NCI-H69 (cell line): ENCODE measurements at places on chromosomes 12 and 14.
A peak's percentile ranks its signal among the peaks of the same experiment; 100 is the strongest.

GRCh38 chr12:65845751-65846537 lies 21.7 kb downstream of the HMGA2 start:
- no peak for DNase-seq

DNA sequence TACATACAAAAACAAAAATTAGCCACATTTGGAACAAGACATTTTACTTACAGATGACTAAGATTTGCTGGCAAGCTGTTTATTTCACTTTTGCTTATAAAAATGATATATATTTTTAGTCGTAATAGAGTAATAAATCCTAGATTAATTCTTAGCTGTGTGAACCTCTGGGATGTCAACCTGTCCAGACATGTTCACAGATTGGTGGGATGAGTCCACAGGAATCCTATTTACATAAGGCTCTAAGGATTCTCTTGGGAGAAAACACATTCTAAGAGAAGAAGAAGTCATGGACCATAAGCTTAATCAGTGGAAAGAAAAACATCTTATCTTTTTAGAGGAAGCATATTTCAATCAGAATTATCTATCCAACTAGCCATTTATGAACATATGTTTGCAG lies 797.4 kb downstream of the C12orf50 start:
- DNase-seq = peak; percentile 33

DNA sequence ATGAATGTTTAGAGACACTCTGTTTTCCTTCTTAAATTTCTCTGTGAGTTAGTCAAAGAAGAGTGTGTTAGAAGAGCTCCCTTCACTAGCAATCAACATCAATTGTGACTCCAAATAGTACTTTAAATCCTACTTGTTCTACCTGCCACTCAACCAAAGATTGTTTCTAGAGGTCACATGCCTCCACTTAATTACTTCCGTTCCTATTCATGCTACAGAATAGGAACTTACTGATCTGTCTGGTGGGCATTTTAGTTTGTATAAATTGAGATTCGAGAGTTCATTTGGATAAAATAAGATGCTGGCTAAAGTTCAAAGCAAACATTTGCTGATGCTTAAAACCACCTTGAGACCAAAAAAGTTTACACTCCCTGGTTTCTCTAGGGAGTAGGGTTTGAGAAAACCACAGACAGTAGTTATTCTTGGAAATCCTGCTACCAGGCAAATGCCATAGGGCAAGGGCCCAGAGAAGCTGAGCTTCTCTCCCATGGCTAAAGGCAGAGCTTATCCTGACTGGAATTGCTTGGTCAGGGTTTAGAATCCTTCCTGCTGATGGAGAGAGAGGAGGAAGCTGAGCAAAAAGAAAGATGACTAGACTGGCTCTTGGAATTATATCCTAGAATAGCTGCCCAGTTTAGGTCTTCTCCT lies 389.6 kb upstream of the ATP2B1 start:
- peak; percentile 54 for DNase-seq

DNA sequence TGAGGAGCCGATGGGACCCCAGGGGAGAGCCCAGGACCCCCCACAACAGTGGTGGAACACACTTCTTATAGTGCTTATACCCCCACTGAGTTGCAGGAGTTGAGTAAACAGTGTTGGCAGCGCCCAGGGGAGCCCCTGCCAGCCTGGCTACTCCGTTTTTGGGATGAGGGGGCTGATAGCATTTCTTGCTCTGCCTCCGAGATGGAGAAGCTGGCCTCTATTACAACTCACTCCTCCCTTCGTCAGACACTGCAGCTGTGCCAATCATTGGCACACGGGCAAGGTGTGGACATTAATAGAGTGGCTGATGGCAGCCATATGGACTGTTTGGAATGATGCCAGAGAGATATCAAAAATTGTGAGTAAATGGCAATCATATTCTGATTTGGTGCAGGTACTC lies 94.9 kb upstream of the TMPO start:
- peak; percentile 76 for DNase-seq

GRCh38 chr12:674272-674781 lies 11.1 kb upstream of the NINJ2 start:
- DNase-seq = no peak

- no peak for DNase-seq
These were observed 18.3 kb upstream of the JDP2 start for GRCh38 chr14:75409316-75410205.

GRCh38 chr14:100674897-100675619 lies 51.6 kb upstream of the DLK1 start:
- peak; percentile 88 for DNase-seq
